ENCODE measurements at places on chromosomes 7 and 10. TPM values are rescaled to one million over a fixed set of nuclear protein-coding genes. Genes with fewer than 3 reads are reported as not detected.

DNAJC1 gene
- total RNA-seq: 37.7 TPM

PLXDC2 gene
- total RNA-seq: 4.1 TPM

RGS10 gene
- 9.5 TPM for total RNA-seq

CALD1 gene
- 71.8 TPM for total RNA-seq

OR2A5 gene
- total RNA-seq: not detected

AKR1C8 gene
- not detected for total RNA-seq

SPDYE11 gene
- not detected for total RNA-seq

ZNF804B gene
- total RNA-seq: not detected

All from neural crest cell (in vitro differentiated cells).